Stimulated activated CD8-positive, alpha-beta memory T cell treated with anti-CD3 and anti-CD28 coated beads, Interleukin-2, amount 100 ng/mL, for 48 hours (primary cell): ENCODE measurements at places on chromosomes 3 and 15.
A peak's percentile ranks its signal among the peaks of the same experiment; 100 is the strongest.

GRCh38 chr3:58035524-58036255 is 27.5 kb downstream of the FLNB start:
- DNase-seq, result no peak

DNA sequence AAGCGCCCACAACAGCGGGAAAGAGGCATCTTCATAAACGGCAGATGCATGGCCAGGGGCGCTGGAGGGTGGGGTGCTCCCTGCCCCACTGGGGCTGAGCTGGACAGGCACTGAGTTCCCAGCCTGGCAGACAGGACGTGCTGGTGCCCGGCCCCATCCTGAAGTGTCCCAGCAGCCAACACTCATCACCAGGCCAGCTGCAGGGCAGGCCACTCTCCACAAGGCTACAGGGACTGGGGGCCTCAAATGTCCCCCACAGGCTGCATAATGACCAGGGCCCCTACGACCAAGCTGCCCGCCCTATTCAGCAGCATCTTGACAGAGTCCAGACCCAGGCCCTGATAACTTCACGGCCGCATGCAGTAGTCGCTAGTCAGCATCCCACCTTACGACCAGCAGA is 124.1 kb upstream of the IQSEC1 start:
- no peak for DNase-seq

DNA sequence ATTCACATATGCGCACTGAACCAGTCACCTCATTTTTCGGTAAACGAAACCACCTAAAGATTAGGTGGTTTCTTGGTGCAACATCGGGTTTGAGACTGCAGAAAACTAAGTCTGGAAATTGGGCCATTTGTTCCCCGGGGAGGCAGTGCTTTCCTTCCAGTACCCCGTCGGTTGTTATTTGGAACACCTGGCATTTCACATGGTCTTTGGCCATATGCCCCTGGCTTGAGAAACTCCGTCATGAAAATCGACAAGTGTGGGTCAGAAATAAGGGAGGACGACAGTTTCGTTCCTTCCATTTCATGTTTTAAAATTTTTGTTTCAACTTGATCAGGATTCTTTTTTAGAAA is 544 bp upstream of the GATM start:
- no peak for DNase-seq

- peak; percentile 21 for DNase-seq
Measured at GRCh38 chr15:23648920-23649515, 1.4 kb upstream of the MAGEL2 start.

- DNase-seq, result no peak
Measured at GRCh38 chr15:70576696-70577095, 186.7 kb downstream of the UACA start.

- no peak for DNase-seq
Measured at GRCh38 chr3:24608701-24609390, 114.2 kb upstream of the THRB start.

DNA sequence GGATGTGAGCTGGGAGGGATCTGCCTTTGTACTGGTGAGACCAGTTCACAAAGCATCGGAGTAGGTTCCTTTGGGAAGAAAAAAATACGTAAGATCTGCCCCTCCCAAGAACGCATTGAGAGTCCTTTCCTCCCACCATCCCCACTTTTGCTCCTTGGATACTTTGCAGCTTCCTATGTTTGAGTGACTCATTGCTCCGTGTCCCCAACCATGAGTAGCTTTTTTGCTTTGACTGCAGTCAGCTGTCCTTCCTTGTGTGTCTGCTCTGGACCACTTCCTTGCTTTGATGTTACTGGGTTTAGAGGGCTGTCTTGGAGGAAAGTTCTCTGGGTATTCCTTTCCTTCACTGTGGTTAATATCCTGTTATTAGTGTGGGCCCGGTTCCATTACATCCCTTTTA is 43.2 kb upstream of the PTPN23 start:
- DNase-seq, result no peak

DNA sequence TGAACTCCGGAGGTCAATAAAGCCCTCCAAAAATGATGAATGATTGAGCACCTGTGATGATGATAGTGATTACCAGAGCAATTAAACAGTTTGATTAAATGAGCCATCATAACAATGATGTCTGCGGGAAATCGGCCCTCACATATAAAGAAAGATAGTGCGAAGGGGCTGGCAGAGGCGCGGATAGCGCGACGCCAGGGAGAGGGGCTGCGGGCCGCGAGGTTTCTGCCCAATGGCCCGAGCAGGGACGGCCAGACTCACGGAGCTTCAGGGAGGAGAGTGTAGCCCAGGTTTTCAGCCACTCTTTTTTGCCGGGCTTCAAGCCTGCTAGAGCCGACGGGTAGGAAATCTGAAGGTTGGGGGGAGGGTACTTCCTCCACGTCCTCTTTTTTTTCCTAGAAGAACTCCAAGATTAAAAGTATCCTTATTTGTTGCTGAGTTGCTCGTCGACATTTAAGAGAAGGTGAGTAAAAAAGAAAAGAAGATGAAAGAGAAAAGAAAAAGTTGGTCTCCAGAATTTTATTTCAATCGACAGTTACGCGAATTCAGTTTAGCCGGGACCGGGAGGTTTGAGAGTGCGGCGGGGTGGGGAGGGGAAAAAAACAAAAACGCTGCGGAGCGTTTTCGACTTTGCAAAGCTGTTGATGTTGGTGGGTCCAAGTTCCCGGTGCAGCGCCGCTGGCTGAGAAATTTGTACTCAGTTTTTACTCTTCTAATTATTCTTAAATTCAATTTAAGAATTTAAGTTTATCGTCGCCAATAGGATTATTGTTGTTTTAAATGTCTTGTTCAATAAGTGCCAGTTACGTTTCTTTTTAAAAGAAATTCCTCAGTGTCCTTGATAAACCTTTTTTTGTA is 2.2 kb upstream of the MEIS2 start:
- no peak for DNase-seq

DNA sequence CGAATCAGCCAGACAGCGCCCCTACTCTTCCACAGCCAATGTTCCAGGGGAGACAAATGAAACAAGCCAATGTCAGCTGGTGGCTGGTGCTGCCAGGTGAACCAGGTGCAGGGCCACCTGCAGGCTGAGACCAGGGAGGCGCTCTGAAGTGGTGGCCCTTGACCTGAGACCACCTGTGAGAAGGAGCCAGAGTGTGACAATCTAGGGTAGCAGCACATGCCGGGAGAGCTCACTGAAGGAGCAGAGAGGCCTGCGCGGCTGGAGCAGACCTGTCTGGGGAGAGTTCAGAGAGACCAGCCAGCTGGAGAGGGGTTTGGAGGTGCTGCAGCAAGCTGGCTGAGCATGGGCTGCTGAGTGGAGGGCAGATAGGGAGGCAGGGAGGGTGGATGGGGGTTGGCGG is 693 bp upstream of the STAB1 start:
- DNase-seq, result no peak

DNA sequence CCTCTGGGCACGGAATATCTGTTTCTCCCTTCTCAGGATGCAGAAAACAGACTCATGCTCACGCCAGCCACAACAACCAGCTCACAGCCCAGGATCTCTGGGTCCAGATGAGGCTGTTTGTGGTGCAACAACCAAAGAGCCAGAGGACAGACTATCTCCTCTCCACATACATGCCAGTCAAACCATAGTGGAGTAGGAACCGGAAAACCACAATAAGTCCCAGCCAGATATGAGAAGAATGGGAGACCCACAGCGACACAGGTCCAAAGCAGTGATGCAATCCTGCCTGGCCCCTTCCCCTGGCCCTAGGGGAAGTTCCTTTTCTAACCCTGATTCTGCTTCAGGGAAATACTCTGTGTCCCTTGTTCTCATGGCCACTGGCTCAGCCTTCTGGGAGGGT is 27.6 kb downstream of the MEX3B start:
- no peak for DNase-seq

DNA sequence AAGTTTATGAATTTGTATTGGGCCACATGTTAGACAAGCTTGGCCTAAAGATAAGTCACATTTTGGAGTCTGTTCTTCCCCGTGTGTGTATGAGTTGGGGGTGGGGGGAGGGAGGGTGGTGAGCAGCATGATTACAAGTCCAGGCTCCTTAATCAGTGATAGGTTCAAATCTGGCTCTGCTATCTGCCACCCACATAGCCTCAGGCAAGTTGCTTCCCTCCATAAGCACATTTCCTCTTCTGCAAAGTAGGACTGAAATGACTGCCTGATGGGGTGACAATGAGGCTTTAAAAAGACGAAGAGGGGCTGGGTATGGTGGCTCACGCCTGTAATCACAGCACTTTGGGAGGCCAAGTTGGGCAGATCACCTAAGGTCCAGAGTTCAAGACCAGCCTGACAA is 1.1 kb upstream of the SPATA12 start:
- no peak for DNase-seq

GRCh38 chr3:123102826-123103225 is 36.0 kb downstream of the PDIA5 start:
- DNase-seq, result no peak

- peak; percentile 36 for DNase-seq
Measured at GRCh38 chr3:87997298-87997697, 61.5 kb downstream of the CGGBP1 start.

DNA sequence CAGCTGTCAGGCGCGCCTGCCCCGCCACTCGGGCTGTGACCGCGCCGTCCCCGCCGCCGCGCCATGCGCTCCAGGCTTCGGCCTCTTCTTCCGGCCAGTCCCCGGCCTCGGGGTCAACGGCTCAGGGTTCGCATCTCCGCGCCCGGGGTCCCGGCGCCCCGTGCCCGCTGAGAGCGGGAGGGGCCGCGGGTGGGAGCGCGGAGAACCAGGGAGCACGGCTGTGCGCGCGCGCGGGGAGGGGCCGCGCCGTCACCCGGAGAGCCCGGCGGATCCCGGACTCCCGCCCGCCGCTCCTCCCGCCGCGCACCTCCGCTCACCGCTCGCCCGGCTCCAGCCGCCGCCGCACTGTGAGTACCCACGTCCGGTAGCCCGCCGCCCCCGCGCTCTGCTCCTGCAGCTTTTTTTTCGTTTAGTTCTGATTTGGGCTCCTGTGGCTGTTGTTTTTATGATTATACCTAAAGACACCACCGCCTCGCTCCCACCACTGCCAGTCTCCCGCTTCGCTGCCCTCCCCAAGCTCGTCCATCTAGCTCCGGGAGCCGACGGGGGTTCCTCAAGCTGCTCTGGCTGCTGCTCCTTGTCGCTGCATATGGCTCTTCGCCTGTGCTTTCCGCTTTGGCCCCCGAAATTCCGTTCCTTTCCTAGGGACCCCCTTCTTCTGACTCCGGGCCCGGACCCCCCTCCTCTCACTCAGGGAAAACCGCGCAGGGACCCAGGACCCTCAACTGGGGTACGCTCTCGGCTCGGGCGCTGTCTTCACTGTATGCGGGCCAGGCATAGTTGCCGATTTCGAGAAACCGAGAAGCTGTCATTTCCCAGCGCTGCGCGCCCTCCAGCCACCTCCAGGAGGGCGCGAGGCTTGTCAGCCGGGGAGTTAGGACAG is 1.8 kb upstream of the SKOR1 start:
- DNase-seq, result no peak

- DNase-seq, result no peak
Measured at GRCh38 chr3:49841126-49841696, 15.2 kb downstream of the TRAIP start.

DNA sequence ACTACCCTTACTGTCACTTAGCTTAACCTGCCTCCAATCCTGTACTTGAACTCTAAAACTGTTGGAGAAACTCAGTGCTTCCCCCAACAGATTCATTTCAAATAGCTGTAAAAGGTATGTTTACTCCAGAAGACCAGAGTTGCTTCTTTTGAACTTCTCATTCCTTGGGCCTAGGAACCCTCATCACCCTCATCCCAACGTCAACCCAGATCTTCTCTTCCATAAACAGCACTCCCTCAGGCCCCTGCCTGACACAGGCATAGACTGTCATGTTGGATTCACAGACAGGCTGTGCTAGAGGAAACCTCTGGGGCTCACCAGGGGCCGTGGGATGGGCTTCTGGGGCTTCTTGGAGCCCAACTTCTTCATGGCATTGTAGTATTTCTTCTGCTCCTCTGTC is 57.5 kb upstream of the SCN5A start:
- DNase-seq, result no peak

DNA sequence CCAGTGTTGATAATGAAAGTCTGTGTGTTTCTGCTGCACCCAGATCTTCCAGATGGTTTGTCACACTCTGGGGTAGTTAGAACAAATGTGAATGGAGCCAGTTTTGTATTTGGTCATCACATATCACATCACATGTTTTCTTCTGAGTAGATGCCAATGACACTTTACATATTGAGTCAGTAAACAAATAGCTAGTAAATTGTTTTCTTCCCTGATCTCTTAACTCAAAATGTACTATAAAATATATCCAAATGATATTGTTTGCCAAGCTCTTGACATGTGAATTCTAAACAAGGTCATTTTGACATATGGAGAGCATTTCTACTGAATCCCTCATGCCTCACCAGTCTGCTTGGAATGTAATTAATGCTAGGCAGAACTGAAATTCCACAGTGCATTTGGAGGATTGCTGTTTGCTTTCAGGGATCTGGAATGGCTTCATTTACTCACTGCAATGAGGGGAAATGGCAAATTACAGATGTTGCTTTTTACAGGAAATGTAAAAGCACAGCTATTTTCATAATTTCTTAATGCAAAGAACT is 45.0 kb downstream of the PDHB start:
- DNase-seq, result no peak

GRCh38 chr3:130242850-130243569 is 102.5 kb upstream of the COL6A5 start:
- DNase-seq, result no peak

- no peak for DNase-seq
Measured at GRCh38 chr15:62165104-62165792, at the start of gene C2CD4B. C2CD4B (minus strand) TSS chr15:62165285; CDS start chr15:62164984, 301 bp downstream.

GRCh38 chr3:188320757-188321156 is 166.8 kb downstream of the LPP start:
- no peak for DNase-seq

GRCh38 chr15:53395871-53396270 is 363.6 kb downstream of the WDR72 start:
- DNase-seq, result no peak

GRCh38 chr3:31729573-31729972 is 196.8 kb downstream of the STT3B start:
- no peak for DNase-seq

DNA sequence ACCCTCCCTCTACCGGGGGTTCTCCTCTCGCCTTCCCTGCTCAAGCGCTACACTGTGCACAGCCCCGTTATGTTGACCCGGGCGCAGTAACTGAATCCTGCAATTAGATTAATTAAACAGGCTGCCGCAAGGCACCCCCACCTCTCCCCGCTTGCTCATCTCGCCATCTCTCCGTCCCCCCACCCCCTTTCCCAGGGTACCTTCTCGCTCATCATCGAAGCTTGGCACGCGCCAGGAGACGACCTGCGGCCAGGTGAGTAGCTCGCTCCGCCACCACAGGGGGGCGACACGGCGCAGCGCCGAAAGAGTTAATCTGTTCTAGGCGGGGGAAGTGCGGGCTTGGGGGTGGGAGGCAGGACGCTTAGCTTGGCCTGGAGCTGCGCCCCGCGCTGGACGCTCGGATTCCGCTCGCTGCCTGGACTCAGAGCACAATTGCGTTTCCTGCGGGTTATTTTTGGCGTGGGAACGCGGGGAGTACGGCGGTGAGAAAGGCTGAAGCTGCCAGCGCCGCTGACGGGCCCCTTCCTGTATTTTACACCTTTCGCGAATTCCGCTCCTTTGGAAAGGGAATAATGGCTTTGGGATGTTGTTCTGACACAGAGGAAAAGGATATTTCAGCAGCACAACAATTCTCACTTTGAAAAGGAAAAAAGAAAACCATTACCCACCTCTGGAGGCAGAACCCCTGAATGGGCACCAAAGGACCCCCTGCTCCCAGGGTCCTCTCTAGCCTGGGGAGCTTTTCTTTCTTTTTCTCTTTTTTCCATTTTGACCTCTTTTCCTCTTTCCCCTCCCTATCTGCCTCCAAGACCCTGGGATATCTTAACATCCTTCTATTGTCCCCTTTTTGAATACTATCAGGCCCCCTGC is 1.5 kb downstream of the DLL4 start:
- peak; percentile 52 for DNase-seq

GRCh38 chr15:100254691-100255090 is 87.1 kb downstream of the ADAMTS17 start:
- DNase-seq, result no peak

GRCh38 chr3:195025056-195025883 is 245.7 kb downstream of the XXYLT1 start:
- DNase-seq, result no peak
